ENCODE measurements at places on chromosomes 12 and 14.

DNA sequence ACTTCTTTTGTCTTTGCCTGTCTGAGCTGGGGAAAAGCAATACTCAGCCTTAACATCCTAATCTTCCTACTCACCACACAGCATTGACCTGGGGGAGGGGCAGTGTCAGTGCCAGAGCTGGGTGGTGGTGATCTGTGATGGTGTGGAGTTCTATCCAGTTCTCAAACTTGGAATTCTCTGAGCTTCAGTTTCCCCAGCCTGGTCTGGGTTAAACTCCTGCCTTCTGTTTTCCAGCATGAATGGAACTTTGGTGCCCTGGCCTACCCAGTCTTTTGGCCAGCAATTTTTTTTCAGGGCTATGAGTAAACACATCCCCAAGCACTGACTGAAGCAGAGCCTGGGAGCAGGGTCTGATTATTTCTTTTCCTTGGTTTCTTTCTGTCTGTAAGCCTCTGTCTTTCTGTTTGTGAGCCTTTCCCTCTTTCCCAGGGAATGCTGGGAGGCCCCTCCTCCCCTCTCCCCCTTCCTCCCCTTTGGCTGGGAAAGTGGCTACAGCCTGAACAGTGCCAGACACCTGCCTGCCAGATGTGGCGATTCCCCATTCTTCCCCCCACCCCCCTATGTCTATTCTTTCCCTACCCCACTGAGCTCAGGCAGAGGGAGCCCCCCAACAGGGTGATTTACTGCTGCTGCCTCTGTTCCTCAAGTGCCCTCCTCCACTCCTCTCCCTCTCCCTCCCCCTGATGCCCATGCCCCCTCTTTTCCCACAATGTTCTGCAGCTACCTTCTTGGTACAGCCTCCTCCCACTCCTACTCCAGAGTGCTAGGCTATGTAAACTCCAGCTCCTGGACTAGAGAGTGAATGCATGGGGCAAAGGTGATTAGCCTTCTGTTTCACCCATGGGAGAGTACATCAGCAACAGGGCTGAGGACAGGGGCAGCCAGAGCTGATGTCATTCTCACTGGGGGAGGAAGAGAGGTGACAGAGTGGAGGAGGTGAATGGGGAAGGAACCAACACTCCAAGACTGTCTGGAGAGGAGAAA lies 11.1 kb downstream of the GPR84 start:
- H3K27me3 ChIP-seq, result no peaks in the 10 kb centered on the region
- peak overlapping the region; percentile 99 for H3K27ac ChIP-seq
- H3K36me3 ChIP-seq, result peaks cover 11% of the 10 kb centered on the region
- DNase-seq, result no peak
- peaks cover 51% of the 10 kb centered on the region for H3K4me1 ChIP-seq

DNA sequence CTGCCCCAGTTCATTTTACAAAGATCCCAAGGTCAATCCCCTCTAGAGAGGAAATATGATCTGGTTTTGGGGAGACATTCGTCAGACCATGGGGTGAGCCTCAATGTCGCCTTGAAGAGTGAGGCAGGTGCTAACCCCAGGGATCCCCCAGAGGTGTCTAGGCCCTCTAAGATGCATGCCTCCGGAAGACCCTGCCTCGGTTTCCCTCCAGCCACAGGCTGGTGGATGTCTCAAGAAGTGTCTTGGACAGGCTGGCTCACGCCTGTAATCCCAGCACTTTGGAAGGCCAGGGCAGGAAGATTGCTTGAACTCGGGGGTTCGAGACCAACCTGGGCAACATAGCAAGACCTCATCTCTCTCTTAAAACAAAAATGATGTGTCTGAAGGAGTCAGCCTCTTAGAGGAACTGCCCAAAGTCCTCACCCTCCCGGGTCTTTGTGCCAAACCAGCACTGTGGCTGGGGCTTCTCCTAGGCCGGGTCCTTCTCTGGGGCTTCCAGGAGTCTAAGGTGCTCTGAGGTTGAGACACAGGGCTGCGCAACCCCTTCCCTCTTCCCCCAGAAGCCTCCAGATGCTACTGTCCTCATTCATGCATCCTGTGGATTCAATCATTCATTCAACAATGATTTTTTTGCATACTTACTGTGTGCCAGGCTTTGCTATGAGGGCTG lies 24.7 kb upstream of the BEGAIN start:
- no peak overlapping the region for H3K27ac ChIP-seq
- no peaks in the 10 kb centered on the region for H3K27me3 ChIP-seq
- H3K4me3 ChIP-seq, result no peak overlapping the region
- peaks cover under 1% of the 10 kb centered on the region for H3K4me1 ChIP-seq
- no peak for DNase-seq

DNA sequence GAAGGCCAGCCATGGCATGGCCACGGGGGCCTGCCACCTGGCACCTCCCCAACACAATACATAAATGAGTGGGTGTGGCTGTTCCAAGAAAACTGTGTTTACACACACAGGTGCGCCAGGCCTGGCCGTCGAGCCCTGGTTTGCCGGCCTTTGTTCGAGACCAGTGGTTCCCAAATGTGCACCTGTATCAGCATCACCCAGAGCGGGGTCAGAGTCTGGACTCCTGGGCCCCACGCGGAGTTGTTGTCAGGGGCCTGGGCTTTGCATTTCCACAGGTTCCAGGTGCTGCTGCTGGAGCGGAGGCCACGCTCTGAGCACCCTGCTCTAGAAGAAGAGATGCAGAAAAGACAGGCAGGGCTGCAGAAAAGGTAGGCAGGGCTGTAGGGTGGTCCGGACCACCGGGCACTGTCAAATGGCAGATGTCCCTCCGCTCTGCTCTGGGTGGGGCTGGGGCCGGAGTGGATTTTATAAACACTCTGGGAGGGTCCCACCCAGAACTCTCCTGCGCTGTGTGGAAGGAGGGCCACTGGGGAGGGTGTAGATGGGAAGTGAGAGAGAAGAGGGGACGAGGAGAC lies 4.2 kb upstream of the ASPG start:
- no peaks in the 10 kb centered on the region for H3K36me3 ChIP-seq
- DNase-seq, result no peak
- H3K27me3 ChIP-seq, result peaks cover 23% of the 10 kb centered on the region
- H3K4me1 ChIP-seq, result peaks cover 5% of the 10 kb centered on the region
- no peak overlapping the region for H3K4me3 ChIP-seq

- no peak overlapping the region for H3K27ac ChIP-seq
- DNase-seq, result no peak
- H3K4me1 ChIP-seq, result peaks cover 4% of the 10 kb centered on the region
Measured at GRCh38 chr14:101542391-101542790, 18.9 kb upstream of the DIO3 start.

DNA sequence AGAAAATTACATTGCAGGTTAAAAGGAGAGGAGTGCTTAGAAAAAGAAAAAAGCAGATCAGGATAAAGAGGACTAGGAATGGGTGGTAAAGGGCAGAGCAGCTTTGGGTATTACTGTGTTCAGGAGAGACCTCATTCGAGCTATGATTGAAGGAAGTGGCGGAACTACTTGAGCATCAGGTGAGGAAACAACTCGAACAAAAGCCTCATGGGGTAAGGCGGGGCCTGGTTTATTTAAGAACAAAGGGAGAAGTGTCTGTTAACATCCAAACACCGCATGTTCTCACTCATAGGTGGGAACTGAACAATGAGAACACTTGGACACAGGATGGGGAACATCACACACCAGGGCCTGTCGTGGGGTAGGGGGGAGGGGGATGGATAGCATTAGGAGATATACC lies 444.6 kb upstream of the CCDC196 start:
- no peaks in the 10 kb centered on the region for H3K27me3 ChIP-seq
- H3K4me3 ChIP-seq, result no peak overlapping the region
- no peaks in the 10 kb centered on the region for H3K36me3 ChIP-seq
- H3K4me1 ChIP-seq, result peaks cover 38% of the 10 kb centered on the region
- no peak for DNase-seq

DNA sequence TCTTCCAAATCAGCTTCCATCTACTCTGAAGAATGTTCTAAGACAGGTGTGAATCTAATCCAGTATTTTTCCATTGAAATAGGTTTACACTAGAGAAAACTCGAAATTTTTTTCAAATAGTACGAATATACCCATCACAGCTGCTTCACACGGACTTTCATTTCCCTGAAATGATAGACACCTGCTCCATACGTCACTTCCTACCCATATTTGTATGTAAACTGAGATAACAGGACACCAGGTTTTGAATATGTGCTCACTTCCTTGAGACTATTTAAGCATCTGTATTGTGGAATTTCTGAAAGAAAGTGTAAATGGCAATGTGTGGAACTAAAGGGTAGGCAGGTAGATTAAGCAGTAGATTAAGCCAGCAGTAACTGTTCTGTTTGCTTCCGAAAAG lies 13.4 kb upstream of the ITPR2 start:
- no peak for DNase-seq
- H3K4me1 ChIP-seq, result no peaks in the 10 kb centered on the region
- H3K27ac ChIP-seq, result no peak overlapping the region
- H3K4me3 ChIP-seq, result no peak overlapping the region
- no peaks in the 10 kb centered on the region for H3K36me3 ChIP-seq

DNA sequence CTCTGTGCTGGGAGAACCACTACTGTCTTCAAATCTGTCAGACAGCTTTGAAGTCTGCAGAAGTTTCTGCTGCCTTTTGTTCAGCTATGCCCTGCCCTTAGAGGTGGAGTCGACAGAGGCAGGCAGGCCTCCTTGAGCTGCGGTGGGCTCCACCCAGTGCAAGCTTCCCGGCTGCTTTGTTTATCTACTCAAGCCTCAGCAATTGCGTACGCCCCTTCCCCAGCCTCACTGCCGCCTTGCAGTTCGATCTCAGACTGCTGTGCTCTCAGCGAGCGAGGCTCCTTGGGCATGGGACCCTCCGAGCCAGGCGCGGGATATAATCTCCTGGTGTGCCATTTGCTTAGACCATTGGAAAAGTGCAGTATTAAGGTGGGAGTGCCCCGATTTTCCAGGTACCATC lies 25.1 kb upstream of the KLRB1 start:
- peaks cover 18% of the 10 kb centered on the region for H3K36me3 ChIP-seq
- H3K27ac ChIP-seq, result no peak overlapping the region
- no peak for DNase-seq
- H3K27me3 ChIP-seq, result no peaks in the 10 kb centered on the region
- H3K4me1 ChIP-seq, result peaks cover 12% of the 10 kb centered on the region

DNA sequence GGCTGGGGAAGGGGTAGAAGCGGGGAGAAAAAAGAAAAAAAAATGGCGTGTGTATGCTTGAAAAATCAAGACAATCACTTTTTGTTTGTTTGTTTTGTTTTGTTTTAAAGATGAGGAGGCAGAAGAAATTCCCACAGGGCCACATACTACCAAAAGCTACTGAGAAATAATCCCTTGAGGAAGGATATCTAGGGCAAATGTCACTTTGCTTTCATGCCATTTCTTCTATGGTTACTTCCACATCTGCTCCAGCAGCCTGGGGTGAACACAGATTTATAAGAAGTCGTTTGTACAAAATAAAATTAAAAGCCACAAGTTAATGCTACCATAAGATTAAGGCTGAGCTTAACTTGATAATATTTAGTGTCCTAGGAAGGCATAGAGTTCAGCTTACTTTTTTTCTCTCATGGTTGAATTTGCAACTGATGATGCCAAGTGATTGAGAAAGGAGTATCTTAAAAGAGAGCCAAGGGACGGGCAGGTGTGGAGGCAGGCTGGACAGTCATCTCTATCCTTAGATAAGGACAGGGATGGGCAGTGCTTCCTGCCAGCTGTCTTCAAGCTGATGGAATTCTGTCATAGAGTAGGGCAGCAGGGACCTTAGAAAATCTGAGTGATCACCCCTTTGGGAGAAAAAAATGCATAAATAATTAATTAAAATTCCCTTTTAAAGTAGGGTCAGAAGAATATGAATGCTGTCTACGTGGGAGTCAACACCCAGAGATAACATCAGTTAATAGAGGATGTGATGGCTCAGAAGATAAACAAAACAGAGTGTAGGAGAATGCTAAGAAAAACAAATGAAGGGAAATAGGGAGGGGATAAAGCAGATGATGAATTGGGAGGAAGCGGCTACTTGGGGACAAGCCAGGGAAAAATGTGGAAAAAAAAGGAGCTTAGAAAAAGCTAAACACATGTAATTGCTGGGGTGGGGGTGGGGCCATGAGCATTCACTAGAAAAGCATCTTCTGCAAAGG lies 57.1 kb downstream of the DYRK2 start:
- H3K4me3 ChIP-seq, result no peak overlapping the region
- H3K27me3 ChIP-seq, result no peaks in the 10 kb centered on the region
- no peaks in the 10 kb centered on the region for H3K36me3 ChIP-seq
- peaks cover 8% of the 10 kb centered on the region for H3K4me1 ChIP-seq

GRCh38 chr12:131851741-131852550 lies 23.8 kb downstream of the MMP17 start:
- DNase-seq, result no peak
- H3K4me1 ChIP-seq, result peaks cover 8% of the 10 kb centered on the region
- H3K4me3 ChIP-seq, result no peak overlapping the region
- H3K27me3 ChIP-seq, result peaks cover 16% of the 10 kb centered on the region
- no peak overlapping the region for H3K27ac ChIP-seq

DNA sequence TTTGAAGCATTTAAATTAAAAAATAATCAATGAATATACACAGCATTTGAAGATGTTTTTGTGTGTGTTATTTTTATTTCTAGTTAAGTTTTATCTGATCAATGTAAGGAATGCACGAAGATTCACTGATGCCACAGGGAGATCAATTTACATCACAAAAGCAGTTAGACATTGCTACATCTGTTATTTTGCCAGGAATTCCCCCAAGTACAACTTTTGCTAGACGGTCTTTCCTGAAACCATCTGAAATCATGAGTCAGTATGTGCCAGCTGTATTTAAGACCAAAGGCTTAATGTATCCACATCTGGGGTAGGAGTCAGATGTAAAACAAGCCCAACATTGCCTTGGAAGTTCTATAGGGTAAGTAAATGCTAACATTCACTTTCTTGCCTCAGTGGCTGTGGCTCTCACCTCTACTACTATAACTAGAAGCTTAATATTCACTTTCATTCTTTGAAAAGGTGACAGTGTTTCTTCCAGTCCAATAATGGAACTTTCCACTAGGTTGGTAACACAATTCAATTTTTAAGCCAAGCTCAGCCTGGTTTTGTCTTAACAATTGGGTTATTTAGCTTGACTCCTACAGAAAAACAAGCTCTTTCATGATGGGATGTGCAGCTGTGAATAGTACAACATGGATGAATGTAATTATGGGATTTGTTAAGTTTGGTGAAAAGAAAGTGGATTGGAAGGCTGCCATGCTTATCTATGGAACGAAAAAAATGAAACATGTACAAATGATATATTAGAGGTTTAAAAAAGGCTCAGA lies 385.4 kb upstream of the TMEM132C start:
- no peaks in the 10 kb centered on the region for H3K36me3 ChIP-seq
- DNase-seq, result no peak
- peaks cover 2% of the 10 kb centered on the region for H3K27me3 ChIP-seq
- H3K4me3 ChIP-seq, result no peak overlapping the region
- no peak overlapping the region for H3K27ac ChIP-seq
- H3K4me1 ChIP-seq, result peaks cover 7% of the 10 kb centered on the region

Data from neural crest cell (in vitro differentiated cells).